ENCODE measurements at places on chromosomes 12 and 14. TPM values are rescaled to one million over a fixed set of nuclear protein-coding genes. Genes with fewer than 3 reads are reported as not detected.
A peak's percentile ranks its signal among the peaks of the same experiment; 100 is the strongest.

OR10A7 gene
- not detected for total RNA-seq

CSRP2 gene
- 0.41 TPM for total RNA-seq

NCKAP5L gene
- 2.9 TPM for total RNA-seq

DNA sequence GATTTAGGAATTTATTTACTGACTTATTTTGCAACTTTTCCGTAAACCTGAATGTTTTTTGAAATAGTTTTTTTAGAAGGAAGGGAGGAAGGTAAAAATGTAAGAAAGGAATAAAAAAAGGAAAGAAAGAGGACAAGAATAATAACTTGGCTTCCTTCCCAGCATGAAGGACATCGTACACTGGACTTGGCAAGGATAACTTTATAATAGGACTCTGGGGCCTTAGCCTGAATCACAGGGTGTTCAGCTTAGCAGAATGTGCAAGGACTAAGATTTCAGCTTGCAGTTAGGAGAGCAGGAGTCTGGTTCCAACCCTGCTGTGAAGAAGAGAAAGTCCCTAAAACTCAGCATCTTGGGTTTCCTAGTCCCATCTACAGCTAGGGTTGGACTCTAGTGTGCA is 1053.3 kb downstream of the VRK1 start:
- no peak for DNase-seq

DNA sequence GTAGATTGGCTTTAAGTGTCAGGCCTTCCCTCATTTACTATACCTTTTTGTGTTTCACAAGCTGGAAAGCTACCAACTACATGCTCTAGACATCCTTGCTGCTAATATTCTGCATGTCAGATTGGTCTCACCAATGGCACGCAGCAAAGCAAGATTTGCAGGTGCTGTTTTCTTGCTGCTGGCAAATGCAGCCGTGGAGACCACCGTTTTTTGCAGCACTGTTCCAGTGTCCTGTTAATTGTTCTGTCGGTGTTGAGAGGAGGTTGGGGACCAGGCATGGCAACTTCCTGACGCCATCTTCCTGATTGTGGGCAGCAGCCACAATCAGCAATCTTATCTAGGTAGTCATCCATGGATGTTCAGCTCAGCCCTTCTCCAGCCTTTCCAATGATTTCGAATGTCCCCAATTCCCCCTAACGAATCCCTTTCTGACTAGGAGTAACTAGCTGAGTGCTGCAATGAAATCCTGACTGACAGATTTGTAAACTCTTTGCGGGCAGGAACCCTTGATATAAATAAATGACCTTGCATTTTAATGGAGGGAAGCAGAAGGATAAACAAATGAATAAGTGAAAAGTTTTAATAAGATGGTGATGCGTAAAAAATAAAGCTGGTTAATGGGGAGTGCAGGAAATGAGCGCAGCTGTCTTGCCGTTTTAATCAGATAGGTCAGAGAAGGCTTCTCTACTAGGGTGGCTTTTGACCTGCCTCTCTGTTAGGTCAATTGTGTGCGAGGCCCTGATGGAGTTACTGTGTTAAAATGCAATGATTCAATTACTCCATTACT is 574 bp upstream of the CRADD start:
- no peak for DNase-seq

DNA sequence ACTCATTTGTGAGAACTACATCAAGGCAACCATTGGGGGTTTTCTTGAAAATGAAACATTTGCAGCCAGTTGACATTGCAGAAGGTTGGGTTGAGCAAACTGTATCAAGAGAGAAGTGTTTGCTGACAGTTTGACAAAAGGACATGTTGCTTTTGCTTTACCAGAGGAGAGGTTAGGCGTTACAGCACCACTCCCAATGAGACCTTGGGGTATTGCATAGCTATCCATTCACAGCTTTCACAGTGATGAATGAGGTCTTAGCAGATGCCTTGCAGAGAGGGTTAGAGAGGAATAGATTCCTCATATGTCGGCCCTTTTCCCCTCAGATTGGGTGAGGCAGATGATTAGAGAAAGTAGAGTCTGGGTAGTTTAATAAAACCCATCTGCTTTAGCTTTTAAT is 988.9 kb upstream of the FLRT2 start:
- no peak for DNase-seq

DNA sequence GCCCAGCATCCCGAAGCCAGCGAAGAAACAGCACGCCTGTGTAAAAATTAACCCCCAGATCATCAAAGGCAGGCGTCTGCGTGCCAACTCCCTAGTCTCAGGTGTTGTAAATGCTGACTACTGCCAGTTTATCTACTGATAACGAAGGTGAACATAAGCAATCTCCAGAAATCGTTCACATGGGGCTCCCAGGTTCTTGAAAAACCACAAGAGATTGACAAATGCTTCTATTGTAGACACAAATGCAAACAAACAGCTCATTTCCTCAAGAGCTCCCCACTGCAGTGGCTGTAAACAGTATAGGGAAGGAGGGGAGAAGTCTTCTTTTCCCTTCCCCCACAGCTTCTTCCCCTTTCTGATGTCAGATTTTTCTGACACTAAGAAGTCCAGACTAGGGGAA is 5.3 kb upstream of the PLEKHG3 start:
- peak; percentile 38 for DNase-seq

GRCh38 chr14:102922490-102923200 is at the start of gene AMN:
Gene AMN (plus strand): TSS chr14:102922663. CDS start chr14:102922689, 26 bp downstream.
- DNase-seq: peak; percentile 42

DNA sequence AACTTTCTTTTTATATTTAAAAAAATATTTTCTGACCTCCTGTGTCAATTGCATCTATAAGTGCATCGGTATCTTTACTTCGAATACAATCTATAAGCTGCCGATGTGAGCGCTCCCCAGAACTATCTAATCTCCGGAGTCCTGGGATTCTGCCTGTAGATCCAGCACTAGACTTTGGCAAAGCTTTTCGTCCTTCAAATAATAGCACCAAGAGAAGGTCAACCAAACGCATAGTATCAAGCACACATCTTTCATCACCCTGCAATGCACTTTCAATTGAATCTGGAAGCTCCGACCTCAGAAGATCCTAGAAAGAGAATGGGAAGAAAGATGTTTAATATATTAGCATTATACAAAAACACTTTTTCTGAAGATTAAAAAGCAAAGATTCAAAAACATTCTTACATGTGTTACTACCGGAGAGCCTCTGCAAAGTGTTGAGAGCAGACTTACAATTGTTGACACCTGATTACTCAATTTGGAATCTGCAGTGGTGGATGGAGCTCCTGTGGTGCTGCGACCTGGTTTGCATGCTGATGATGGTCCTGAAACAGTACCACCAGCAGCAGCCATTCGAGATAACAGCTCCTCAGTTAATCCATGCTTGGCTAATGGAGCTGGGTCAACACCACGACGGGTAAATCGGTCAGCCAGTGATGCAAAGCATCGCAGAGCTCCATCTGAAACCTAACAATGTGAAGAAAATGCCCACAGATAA is 34.3 kb downstream of the HECTD1 start:
- DNase-seq: no peak

DNA sequence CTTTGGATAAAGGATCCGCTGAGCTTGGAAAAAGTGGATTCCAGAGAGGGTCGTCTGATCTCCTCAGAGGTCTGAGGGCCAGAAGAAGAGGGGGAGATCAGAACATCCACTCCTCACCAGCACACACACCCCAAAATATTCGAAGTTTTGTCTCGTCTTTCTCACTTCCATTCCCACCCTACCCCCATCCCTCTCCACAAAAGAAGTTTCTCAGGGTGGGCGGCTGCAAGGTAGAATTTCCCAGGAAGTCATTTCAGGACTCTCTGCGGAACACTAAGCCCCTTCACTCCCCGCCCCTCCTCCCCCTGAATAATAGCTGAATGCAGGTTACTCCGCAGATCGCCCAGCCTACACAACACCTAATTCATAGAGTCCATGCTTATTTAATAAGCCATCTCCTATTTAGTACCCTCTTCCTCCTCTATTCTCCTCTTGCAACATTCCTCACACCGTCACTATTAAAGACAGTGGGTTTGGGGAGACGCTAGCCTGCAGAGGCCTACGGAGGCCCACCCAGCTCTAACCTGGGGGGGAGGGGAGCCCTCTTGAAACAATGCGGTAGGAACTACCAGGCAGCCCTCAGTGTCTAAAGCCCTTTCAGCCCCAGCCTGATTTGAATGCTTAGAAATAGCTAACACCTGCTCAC is 649 bp upstream of the SALL2 start:
- no peak for DNase-seq

DNA sequence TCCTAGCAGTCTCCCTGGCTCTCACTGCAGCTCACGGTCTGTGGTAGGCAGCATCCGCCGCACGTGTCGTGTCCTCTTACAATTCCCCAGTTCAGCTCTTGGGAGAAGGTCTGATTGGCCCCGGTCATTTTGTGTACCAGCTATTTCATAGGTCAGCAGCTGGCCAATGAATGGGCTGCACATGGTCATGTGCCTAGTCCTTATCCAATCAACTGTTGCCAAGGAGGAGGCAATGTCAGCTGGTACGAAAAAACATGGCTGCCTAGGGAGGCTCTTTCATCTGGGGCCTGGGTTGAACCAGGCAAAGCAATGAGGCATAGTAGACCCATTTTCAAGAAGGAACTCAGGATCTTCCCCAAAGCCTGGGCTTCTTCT is 46.1 kb downstream of the RNFT2 start:
- DNase-seq: no peak

DNA sequence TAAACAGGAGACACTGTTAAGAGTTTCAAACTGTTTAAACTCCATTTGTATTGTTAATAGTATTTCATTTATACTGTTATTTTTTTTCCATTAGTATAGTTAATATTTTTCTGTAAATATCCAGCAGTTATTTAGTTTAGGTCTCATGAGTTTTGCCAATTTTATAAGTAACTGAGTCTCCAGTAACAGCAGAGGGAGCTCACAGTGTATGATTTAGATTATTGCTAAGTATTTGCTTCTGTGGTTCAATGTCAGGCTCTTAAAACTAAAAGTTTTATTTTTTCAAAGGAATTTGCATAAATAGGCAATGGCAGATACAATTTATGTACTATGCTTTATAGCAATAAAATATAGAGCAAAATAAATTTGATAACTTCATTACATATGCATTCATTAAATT is 209.7 kb downstream of the ATXN7L3B start:
- DNase-seq: no peak

DNA sequence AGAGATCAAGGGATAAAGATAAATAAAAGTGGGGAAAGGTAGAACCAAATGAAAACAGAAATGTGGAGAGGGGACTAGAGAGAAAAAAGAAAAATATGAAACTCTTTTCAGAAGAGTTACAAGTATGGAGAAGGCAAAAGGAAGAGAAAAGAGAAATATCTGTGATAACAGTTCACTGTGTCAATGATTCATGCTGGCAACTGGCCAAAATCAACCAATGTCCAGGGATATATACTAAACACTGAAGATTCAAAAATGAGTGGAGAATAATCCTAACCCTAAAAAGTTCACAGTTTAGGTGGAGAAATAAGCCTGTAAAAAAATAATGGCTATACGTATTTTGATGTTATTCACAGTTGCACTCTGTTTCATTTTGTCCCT is 372.3 kb upstream of the KITLG start:
- DNase-seq: no peak

GRCh38 chr14:102164241-102164641 is 24.5 kb downstream of the WDR20 start:
- no peak for DNase-seq

DNA sequence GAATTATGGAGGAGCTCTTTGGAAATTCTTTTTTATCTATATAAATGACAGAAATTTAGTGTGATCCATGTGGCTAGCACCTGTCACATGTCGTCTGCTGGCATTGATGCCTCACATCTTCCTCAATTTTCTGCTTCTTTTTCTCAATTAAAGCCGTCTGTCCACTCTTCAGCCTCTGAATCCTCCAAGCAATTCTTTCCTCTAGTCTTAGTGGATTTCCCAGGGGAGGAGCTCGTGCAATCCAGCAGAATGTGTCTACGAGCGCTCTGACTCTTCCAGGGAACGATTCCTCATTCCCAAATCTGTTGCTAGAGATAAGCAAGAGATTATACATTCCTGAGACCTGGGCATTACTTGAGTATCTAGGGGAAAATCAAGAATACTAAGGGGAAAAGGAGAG is 176.6 kb downstream of the EMP1 start:
- no peak for DNase-seq

DNA sequence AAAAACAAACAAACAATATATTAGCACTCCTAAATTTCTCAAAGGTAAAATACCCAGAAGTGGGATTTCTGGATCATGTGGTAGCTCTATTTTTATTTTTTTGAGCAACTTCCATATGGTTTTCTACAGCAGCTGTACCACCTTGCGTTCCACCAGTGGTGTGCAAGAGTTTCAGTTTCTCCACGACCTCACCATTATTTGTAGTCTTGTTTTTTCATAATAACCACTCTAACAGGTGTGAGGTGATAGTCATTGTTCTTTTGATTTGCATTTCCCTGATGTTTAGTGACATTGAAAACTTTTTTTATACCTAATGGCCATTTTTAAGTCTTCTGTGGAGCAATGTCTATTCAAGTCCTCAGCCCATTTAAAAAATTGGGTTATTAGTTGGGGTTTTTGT is 127.3 kb upstream of the SLC38A2 start:
- no peak for DNase-seq

GRCh38 chr14:52405314-52405713 is 91.2 kb downstream of the PTGER2 start:
- DNase-seq: no peak

DNA sequence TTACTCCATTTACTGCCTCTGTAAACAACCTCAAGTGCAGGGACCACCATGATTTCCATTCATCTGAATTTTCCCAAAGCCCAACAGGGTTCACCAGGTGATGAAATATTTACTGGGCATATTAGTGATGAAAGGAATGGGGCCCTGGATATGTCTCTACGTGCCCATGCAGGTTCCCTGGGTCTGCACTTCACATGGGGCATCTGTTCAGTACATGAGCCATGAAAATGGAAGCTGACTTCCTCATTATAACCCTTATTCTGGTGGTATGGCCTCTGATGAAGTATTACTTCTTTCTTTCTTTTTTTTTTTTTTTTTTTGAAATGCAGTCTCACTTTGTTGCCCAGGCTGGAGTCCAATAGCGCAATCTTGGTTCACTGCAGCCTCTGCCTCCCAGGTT is 26.5 kb upstream of the CORO1C start:
- no peak for DNase-seq

GRCh38 chr14:61510736-61511557 is 184.4 kb upstream of the HIF1A start:
- DNase-seq: no peak

DNA sequence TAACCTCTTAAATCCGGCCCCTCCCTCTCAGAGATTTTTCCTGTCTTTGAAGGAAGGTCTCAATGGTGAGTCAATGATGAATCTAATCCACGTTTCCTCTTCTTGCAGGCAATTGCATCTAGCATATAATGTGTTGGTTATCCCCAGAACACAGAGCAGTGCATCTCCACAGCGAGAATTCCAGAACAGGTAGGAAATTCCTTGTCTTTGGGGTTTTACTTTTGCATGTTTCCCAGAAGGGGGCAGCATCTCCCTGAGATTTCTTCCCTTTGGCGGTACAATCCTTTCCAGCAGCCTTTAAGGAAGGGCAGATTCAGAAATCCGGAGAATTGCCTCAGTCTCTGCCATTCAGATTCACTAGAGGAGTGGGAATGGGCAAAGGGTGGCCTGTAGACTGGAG is 128.0 kb downstream of the KCNA5 start:
- no peak for DNase-seq

GRCh38 chr12:52183544-52183910 is 8.3 kb downstream of the KRT80 start:
- DNase-seq: no peak

- DNase-seq: no peak
These were observed 982.2 kb upstream of the FBXO33 start for GRCh38 chr14:40414386-40414785.

GRCh38 chr12:132367071-132367851 is 37.9 kb upstream of the GALNT9 start:
- DNase-seq: no peak

Data from activated CD4-positive, alpha-beta memory T cell treated with anti-CD3 and anti-CD28 coated beads for 36 hours (primary cell).